ENCODE measurements at places on chromosomes 5 and 9.

DNA sequence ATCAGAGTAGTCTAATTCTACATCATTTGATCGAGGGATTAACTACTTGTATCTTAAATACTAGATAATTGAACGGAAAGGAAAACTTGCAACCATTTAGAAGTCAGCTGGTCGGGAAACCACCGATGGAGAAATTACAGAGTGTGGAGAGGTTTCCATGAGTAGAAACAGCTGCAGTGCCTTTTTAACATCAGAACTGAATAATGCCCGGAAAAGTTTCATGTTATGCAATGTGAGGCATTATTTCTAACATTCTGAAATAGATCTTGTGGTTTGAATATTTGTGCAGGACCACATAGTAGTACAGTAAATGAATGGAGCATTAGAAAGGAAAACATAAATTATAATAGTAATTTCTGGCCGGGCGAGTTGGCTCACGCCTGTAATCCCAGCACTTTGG, 88.1 kb upstream of the RNF180 start:
- no peak for DNase-seq

DNA sequence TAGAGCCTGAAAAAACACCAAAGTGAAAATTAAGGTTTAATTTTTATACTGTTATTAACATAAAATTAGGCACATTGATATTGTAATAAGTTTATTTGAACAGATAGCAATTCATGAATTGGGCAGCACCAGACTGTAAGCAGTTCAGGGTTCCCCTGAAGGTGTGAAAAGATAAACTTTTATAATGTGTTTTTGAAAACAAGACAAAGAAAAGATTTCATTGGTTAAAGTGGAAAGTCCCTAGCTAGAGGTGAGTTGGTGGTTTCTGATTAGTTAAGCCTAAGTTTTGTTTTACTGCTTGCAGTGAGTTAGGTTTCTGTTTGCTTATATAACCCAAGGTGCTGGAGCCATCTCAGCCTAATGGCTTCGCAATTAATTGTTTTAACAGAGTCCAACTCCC, 96.5 kb upstream of the RPS23 start:
- no peak for DNase-seq

DNA sequence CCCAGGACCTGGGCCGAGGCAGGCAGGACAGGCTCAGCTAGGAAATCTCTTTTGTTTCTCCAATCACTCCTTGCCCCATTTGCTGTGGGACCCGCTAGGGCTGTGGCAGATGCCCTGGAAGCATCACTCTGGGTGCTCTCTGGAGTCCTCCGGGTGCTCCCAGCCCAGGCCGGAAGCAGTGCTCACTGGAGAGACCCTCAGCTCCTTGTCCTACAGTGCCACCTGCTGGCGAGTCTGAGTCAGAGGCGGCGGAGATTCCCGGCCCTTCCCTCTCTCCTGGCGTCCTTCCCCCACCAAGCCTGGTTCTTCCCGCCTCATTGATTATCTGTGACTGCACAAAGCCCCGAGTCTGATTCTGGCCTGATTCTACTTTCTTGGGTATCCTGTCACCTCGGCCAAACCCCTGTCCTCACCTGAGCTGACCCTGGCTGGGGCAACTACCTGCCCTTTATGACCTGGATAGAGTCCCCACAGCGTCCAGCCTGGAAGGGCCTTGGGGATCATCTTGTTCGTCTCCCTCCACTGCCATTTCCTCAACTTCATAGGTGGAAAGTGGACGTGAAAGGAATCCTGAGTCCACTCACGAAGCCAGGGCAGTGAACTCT, 7.3 kb upstream of the BARHL1 start:
- peak; percentile 67 for DNase-seq

- no peak for DNase-seq
These were observed 9.2 kb upstream of the CFAP157 start for GRCh38 chr9:127697575-127697974.

- no peak for DNase-seq
These were observed 84.1 kb downstream of the PHF2 start for GRCh38 chr9:93660352-93661046.

DNA sequence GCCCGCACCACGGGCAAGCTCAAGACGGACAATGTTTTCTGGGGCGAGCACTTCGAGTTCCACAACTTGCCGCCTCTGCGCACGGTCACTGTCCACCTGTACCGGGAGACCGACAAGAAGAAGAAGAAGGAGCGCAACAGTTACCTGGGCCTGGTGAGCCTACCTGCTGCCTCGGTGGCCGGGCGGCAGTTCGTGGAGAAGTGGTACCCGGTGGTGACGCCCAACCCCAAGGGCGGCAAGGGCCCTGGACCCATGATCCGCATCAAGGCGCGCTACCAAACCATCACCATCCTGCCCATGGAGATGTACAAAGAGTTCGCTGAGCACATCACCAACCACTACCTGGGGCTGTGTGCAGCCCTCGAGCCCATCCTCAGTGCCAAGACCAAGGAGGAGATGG, 108.6 kb downstream of the DAB2IP start:
- no peak for DNase-seq

- DNase-seq = peak; percentile 39
These were observed 5.9 kb upstream of the FOXD1 start for GRCh38 chr5:73454379-73455036.

DNA sequence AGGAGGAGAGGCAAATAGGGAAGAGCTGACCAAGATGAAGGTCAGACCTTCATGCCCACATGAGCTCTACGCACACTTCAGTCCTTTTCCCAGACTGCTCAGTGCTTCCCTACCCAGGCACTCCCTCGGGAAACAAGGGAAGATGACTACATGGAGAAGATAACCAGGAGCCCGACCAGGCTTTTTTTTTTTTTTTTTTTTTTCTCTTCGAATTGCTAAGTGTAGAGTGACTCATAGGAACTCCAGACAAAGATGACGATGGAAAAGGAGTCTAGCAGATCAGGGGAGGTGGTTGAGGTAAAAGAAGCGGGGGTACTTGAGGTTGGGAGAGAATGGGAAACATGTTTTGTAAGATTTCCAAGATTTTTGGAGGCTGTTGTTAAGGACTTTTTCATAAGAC, 526.1 kb downstream of the BNC2 start:
- DNase-seq = no peak

GRCh38 chr9:115157245-115157674, 39.3 kb upstream of the TNC start:
- DNase-seq = no peak

GRCh38 chr5:51185850-51186329, 197.4 kb upstream of the ISL1 start:
- DNase-seq = no peak

DNA sequence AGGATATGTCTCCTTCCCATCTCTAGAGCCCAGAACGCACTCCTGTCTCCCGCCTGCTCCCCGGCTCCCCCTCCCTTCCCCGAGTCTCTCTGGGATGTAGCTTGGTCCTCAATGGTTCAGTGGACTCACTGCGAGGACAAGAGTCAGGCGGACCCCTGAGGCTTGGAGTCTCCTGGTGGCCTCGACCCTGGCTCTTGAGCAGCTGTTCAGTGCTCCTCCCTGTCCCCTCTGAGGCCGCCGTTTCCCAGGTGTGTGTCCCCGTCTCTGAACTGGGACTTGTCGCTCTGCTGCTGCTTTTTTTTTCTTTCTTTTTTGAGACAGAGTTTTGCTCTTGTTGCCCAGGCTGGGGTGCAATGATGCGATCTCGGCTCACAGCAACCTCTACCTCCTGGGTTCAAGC, 44.8 kb upstream of the IER5L start:
- DNase-seq = no peak

DNA sequence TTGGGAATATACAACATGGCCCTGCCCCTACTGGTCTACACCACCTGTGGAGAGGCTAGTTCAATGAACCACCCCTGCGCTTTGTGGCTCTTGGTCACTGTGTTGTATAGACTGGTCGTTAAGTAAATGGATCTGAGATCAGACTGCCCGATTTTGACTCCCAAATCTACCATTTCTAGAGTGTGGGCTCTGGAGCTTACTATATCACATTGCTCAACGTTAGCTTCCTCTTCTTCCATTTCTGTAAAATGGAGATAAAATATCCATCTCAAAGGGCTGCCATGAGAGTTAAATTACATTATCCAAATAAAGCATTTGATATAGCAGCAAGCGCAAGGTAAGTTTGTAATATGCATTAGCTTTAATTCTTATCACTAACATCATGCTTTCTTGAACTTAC, 52.7 kb upstream of the IFNK start:
- DNase-seq = no peak

DNA sequence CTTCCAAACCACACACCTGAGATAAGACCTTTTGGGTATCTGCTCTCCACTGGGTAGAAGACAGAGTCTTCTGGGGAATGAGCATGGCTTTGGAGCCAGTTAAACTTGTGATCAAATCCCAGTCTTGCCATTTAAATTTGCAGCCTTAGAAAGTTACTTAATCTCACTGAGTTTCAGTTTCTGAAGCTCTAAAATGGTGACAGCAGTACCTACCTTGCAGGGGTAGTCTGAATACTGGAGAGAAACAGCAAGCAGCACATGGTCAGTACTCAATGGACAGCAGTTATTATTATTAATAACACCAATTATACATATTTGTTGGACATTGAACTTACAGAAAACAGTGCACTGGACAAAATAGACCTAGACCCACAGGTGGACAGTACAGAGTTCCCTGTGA, 260.9 kb downstream of the MAN2A1 start:
- DNase-seq = no peak

GRCh38 chr9:133914442-133915342, 77.4 kb downstream of the VAV2 start:
- DNase-seq = no peak

DNA sequence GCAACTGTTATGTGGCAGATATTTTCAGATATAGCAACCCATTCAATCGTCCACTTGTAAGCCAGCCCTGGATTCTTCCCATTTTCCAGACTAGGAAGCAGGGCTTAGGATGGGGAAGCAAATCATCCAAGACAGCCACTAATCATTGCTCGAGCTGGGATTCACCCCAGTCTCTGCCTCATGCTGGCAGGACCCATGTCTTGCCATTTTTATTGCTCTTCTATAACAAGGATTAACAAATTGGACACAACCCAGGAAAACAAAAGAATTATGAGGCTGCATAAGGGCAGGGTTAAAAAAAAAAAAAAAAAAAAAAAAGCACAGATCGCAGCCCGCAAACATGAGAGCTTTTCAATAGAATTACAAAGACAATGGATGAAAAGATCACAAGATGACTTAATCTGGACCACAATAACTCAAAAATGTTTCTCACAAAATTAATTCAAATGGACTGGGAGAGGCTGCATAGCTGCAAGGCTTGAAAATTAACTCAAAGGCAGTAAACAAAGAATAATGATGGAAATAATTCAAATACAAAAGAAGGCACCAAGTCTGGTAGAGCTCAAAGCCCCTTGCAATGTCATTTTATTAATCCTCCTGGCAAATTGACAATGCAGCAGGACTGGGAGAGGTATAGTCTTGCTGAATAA, 40.7 kb downstream of the ASTN2 start:
- no peak for DNase-seq

DNA sequence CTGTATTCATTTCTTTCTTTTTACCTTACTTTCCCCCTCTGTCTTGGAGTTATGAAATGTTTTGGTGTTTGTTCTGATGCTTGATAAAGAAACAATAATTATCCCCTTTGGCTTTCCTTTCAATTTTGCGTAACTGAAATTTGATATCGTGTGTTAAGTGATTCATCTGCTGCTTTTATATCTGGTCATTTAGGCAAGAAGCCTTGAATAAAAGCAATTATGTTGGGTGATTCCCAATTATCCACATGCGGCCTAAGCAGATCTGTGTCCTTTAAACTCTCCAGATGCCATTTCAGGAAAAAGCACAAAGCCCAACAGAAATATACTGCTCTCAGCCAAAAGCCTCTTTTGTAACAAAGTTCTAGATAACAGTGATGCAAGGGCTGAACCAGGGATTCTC, 92.8 kb downstream of the TAF11L14 start:
- DNase-seq = no peak

- peak; percentile 52 for DNase-seq
These were observed 101.2 kb downstream of the TRIM36 start for GRCh38 chr5:115068239-115069086.

GRCh38 chr5:151571270-151572173, 19.6 kb downstream of the FAT2 start:
- DNase-seq = no peak

DNA sequence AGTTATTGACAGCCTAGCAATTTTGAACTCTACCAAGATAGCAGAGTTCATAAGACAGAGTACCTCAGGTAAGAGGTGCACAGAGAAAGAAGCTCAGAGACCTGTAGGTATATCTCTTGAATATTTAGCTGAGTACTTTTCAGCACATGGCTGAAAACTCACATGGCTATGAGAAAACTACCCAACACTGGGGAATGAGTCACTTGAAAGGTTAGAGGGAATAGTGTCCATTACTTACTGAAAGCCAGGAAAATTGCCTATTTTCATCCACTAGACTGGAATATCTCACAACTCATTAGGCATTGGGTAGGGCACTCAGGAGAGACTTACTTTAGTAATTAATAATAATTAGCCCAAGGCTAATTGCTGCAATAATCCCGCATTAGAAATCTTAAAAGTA, 8.3 kb downstream of the TSLP start:
- DNase-seq = no peak

- DNase-seq = no peak
These were observed 23.6 kb upstream of the RNU6ATAC start for GRCh38 chr9:134187891-134188385.

GRCh38 chr9:6226696-6227095, 11.1 kb downstream of the IL33 start:
- DNase-seq = no peak

GRCh38 chr9:112841261-112841660, 49.4 kb downstream of the SLC46A2 start:
- DNase-seq = no peak

GRCh38 chr9:135772702-135773493, 70.9 kb downstream of the KCNT1 start:
- no peak for DNase-seq

DNA sequence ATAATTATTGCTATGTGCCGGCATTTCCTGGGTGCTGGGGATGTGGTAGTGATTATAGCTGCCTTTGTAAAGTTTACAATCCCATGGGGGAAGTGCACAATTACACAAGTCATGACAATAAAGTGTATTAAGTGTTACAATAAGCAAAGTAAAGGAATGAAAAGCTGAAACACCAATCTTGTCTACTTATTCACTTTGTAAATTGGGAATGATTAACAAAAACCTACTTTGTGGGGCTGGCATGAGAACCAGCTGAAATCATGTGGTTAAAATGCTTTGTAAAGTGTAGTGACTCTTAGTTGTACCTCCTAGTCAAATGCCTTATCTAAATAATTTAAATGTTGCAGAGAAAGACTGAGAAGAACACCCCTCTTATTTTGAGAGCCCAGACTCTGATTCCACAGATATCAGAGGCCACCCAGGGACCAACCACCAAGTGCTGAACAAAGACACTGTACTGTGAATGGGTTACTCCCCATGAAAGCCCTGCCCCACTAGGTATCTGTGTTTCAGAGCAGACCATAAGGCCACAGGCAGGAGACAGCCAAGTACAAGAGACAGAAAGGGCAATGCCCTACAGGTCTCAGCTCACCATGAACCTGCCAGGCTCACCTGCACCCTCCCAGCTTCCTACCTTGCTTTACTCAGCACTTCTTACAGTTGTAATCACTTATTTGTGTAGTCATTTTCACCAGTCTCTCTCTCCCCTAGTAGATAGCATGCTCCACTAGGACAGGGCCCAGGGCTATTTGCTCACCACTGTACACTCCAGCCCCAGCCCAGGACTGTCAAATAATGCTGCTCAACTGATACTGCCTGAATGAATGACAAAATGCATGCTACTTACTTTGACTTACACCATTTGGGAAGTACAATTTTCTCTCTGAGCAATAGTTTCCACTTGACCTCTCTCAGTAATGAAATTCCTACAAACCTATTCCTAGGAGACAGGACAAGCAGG, 101.6 kb upstream of the APC start:
- no peak for DNase-seq

All from activated T-cell treated with anti-CD3 and anti-CD28 coated beads, Interleukin-2, amount 50 U/mL, for 72 hours (primary cell).